ENCODE measurements at places on chromosomes 11 and 22.

DNA sequence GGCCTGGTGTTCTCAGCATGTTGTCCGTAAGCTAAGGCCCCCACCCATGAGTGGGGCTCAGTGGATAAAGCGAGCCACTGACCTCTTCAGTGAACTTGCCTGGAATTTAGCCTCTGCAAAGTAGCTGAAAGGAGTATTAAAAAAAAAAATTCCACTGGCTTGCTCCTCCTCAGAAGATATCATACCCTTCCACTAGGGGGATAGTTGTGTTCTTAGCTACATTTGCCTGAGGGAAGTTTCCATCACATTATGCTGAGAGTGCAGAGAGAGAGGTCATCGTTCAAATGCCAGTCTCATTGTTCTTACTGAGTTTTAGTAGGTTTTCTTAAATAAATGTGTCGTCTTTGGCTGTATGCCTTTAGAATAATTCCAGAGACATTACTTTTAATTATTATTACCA, 879.7 kb downstream of the JRKL start:
- no peak for DNase-seq

DNA sequence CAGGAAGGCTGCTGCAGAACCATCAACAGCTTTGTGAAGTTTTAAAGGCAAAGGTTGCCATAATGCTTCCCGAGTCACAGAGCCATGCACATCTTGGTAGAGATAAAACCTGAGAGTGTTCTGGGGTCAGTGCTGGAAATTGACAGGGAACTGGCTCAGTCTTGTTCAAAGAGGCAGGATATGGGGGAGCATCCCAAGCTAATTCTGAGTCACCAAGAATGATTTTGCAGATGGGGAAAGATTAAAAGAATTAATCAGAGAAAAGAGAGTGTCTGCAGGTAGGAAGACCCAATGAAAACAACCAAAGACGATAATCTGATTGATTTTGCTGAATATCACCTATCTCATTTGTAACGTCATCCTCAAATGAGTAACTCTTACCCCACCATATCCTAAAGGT, 99.9 kb upstream of the CD44 start:
- no peak for DNase-seq

DNA sequence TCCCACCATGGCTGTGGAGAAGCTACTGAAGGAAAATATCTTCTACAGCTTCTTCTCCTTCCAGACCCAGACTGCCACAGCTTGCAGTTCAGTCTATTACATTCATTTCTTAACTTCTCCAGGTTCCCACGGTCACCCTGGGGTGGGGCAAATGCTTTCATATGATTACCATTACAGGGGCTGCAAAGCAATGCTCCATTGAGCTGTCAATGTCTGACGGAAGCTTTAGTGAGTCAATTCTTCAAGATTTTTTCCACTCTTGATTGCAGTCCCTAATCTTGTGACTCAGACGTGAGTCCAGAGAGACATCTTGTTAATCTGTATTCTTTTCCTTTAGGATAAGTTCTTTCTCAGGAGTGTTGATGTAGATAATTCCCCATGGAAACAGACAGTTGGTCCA, 233.4 kb upstream of the DDI1 start:
- no peak for DNase-seq

GRCh38 chr11:64694821-64695365, 28.1 kb downstream of the NRXN2 start:
- no peak for DNase-seq

DNA sequence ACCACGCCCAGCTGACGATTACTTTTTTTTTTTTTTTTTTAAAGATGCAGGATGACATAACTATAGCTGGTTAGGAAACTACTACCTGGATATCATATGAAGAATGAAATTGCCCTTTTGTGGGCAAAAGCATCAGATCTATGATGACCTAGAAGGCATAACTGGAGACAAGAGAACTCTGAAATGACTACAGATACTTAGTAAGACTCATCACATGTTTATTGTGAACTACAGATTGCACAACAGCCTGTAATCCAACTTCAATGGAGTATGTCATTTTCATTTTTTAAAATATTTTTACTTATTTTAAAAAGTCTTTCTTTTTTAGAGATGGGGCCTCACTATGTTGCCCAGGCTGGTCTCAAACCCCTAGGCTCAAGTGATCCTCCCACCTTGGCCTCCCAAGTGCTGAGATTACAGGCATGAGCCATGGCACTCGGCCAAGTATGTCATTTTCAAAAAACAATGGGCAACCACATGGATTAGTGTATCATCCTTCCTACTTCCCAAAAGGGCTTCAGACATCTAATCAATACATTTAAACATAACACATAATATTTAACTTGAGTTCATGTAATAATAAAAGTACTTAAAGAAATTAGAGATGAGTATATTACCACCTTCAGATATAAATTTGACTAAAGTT, 3.3 kb downstream of the MTMR2 start:
- DNase-seq = no peak

GRCh38 chr22:26780521-26780920, 123.1 kb downstream of the MIAT start:
- no peak for DNase-seq

- no peak for DNase-seq
Observed at GRCh38 chr22:20203142-20203551, 52.3 kb upstream of the CCDC188 start.

GRCh38 chr11:94396282-94396681, 4.9 kb downstream of the GPR83 start:
- DNase-seq = no peak

GRCh38 chr11:61090521-61090920, 11.8 kb upstream of the CD5 start:
- no peak for DNase-seq

DNA sequence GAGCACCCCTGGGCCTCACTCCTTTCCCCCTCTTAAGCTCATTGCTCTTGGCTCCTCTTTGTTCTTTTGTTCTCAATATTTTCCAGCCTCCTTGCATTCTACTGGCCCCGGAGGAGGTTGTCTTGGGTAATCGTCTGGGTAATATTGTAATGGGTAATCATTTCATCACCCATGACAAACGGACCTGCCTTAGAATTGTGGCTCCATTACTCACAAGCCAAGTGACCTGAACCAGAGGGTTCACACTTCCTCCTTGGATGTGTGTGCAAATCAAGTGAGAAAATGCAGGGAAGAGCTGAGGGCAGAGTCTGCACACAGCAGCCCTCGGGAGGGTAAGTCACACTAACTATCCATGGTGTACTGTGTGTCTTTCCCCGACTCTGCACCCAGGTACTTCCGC, 305.0 kb downstream of the BUD13 start:
- no peak for DNase-seq

GRCh38 chr11:44305470-44306051, 4.4 kb downstream of the ALX4 start:
- DNase-seq = peak; percentile 6

- no peak for DNase-seq
Observed at GRCh38 chr22:31757265-31757664, 3.4 kb downstream of the DEPDC5 start.

GRCh38 chr11:68890490-68891231, 13.0 kb downstream of the MRPL21 start:
- no peak for DNase-seq

GRCh38 chr11:30960387-30960992, 374.3 kb upstream of the MPPED2 start:
- no peak for DNase-seq

GRCh38 chr11:62157603-62158002, 32.4 kb upstream of the SCGB1D1 start:
- no peak for DNase-seq

DNA sequence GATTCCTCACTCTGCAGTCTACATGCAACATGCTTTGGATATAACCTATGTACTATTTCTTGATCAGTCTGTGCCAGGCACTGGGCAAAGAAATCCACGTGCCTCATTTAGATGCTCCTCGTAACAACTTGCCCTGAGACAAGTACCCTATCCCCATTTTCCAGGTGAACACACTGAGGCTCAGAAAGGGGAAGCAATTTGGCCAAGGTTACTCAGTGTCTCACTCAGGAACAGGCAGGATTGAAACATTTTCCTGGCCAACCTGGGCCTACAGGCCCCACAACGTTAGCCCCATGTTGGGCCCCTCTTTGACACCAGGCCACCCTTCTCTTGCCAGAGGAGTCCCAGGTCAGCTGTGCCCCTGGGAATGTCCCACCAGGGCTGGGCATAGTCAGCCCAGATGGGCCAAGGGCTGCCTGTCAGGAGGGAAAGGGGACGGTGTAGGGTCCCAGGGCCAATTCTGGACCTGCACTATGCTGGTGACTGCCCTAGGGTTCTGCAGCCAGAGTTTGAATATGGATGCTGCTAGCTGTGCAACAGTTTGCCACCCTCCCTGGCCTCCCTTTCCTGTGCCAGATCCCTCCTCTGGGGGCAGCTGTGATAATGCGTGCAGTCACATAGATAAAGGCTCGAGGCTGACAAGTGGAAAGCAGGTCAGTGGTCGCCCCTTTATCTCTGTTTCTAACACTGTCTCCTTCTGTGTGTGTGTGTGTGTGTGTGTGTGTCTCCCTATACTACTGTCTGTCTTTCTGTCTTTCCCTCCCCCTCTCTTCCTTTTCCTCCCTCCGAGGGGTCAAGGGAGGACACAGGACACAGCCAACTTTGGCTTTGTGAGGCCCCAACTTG, 10.4 kb upstream of the EMID1 start:
- DNase-seq = no peak

DNA sequence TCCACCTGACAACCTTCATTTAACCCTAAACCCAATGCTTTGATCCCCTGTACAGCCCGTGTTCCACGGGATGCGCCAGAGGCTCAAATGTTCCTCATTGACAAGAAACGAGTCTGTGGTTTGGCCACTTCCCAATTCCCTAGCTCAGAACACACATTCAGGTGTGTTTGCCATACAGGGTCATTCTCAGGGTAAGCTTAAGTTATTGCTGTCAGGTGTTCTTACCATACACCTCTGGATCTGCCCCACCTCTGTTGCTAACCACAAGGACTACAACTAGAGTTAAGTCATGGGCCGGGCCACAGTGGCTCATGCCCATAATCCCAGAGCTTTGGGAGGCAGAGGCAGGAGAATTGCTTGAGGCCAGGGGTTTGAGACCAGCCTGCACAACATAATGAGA, 45.6 kb upstream of the POLD3 start:
- DNase-seq = no peak

- no peak for DNase-seq
Observed at GRCh38 chr11:76241243-76242000, 35.1 kb upstream of the WNT11 start.

- peak; percentile 87 for DNase-seq
Observed at GRCh38 chr11:67277231-67277961, 11.1 kb downstream of the GRK2 start.

GRCh38 chr11:41320238-41320637, 139.2 kb downstream of the LRRC4C start:
- DNase-seq = no peak

DNA sequence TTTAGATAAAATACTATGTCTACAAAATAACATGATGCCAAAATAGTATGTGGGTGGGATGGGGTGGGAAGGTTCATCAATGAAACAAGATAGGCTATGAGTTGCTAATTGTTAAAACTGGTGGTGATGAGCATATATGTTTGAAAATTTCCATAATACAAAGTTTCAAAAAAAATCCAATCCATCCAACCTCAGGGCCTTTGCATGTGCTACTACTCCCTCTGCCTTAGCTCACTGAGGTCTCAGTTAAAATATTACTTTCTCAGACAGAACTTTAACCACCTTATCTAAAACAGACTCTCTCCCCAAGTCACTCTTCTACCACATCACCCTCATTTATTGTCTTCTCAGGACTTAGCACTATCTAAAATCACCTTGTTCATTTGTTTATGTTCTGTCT, 201.1 kb downstream of the TTC28 start:
- no peak for DNase-seq

GRCh38 chr11:16226245-16226644, 130.1 kb downstream of the SOX6 start:
- DNase-seq = no peak

DNA sequence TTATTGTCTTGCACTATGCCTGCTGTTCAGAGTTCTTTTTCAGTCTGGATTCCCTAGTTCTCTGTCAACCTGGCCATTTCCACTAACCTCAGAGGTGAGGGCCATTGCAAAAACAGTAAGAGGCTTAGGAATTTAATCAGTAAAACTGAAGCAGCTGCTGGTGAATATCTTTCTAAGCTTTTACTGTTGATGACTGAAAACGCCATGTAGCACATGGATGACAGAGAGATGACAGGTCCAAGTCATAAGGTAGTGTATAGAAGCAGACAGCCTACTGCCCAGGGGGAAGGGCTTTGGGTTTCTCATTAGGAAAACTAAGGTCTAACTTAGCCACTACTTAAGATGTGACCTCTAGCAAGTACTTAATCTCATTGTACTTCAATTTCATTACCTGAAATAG, 152.6 kb upstream of the DDI1 start:
- no peak for DNase-seq

DNA sequence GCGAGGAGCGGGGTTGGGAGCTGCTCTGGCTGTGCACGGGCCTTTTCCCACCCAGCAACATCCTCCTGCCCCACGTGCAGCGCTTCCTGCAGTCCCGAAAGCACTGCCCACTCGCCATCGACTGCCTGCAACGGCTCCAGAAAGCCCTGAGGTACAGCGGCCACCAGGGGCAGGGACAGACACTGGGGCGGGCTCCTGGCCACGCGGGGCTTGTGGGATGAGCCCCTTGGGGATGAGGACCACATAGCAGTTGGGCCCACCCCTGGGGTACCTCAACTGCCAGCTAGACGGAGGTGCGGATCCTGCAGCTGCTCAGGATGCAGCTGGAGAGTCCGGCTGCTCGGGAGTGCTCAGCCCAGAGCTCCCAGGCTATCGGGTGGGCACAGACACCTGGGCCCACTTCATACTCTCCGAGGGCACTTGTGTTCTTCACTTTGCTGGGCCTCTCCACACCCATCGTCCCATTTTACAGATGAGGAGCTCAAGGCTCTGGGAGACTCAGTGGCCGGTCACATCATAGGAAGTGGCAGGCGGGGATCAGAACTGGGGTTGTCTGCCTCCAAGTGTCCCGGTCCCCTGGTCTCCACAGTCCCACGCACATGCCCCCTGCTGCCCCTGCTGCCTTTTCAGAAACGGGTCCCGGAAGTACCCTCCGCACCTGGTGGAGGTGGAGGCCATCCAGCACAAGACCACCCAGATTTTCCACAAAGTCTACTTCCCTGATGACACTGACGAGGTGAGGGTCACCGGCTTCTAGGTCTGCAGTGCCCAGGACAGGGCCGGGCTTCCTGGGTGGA, 77.6 kb downstream of the MYO7A start:
- no peak for DNase-seq
